ENCODE measurements at places on chromosomes 6 and 20.

DNA sequence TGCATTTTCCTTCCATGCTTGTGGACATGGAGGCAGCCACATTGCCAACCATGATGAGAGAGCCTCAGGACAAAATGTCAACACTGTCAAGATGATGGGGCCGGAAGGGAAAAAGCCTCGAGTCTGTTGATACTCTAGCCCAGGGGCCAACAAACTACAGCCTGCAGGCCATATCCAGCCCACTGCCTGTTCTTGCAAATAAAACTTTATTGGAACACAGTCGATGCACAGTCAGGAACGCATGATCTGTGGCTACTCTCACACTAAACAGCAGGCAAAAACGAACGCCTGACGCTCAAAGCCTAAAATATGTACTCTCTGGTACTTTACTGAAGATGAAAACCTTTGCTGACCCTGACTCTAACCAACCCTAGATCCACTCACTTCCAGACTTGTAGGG lies 72.3 kb downstream of the BMP7 start:
- no peak for DNase-seq

DNA sequence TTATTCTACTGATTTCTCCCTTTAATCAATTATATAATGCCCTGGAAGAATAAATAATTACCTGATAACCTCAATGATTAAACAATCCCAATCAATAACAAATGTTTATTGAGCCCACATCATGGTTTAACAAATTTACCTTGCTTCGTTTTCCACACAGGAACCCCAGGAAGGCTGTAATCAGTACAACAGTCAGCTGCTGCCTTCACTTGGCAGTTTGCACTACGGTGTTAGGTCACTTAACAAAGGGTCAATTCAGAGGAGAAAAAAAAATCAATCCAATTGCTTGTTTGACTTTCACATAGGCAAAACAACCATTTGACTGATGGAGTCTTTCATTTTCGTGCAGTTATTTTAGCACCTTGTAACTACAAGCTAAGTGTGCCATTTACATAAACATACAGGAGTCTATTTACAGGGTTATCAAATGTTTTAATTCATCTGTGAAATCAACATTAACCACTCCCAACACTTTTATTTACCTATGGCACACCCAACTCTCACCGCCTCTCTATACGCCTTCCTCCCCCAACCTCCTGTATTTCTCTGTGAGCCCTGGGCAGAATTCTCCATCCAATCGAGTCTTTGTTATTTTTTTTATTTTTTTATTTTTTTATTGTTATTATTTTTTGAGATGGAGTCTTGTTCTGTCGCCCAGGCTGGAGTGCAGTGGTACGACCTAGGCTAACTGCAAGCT lies 140.4 kb upstream of the TAB2 start:
- no peak for DNase-seq

GRCh38 chr6:159729598-159730331 lies 2.5 kb downstream of the WTAP start:
- no peak for DNase-seq

DNA sequence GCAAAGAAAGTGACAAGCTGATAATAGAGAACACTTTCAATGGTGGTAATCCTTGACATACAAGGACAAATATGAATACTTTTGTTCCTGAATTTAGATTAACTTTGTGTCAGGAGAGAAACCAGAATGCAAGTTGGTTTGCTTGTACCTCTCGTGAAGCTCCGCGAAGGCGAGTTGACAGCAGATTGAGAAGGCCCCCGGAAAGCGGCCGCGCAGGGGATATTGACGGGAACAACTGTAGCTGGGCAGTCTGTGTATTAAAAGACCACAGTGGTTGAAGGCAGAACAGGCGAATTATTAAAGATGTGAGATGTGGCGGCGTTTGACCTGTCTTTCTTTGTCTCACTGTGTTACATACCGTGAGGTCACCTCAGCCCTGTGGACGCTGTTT lies 175.8 kb upstream of the RALGAPA2 start:
- DNase-seq = no peak

- DNase-seq = no peak
Measured at GRCh38 chr6:130233330-130233729, 10.6 kb upstream of the SAMD3 start.

- no peak for DNase-seq
Measured at GRCh38 chr6:120648713-120649112, 685.6 kb downstream of the TBC1D32 start.

- no peak for DNase-seq
Measured at GRCh38 chr20:60046011-60046413, 87.8 kb downstream of the CDH26 start.

GRCh38 chr6:56488281-56488680 lies 154.4 kb downstream of the DST start:
- DNase-seq = no peak

GRCh38 chr6:112503091-112503596 lies 156.0 kb downstream of the RFPL4B start:
- no peak for DNase-seq

- no peak for DNase-seq
Measured at GRCh38 chr20:35735826-35736470, 6.1 kb downstream of the RBM39 start.

DNA sequence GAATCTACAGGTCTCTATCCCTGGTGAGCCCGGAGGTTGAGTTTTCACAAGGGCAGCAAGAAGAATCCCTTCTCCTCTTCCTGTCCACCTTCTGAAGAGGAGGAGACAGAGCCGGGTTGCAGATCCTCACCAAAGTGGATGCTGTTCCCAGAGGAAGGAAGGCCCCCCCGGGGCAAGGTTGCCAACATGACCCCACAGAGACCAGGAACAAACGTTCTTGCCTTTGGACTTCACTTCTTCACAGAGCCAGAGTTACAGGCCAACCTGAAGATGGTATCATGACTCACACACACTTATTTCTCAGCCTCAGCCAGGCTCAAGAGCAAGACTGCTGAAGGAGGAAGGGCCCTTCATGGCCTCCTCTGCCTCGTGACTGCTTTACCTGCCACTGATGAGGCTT lies 384.3 kb downstream of the CD83 start:
- no peak for DNase-seq

GRCh38 chr6:71665931-71666330 lies 220.4 kb upstream of the RIMS1 start:
- no peak for DNase-seq

DNA sequence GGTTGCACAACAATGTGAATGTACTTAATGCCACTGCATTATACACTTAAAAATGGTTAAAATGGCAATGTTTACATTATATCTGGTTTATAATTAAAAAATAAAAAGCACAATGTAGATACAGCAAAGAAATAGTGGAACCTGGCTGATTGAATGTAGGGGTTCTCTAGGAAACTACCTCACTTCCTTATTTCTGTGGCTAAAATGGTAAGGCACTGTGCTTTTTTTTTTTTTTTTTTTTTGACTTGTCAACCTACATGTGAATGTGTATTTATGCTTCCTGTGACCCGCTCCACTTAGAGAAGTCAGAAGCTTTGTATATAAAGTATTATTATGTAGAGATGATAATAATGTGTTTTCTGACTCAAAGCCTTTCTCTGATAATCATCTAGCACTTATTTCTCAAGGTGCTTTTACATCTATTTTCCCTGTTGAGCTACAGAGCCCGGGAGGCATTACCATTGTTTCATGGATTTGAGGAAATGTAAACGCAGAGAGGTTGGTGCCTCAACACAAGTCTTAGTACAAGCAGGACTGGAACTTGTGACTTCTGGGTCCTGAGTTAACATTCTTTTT lies 55.0 kb downstream of the SOX4 start:
- no peak for DNase-seq

GRCh38 chr20:14495066-14495465 lies 157.7 kb upstream of the FLRT3 start:
- DNase-seq = no peak

- no peak for DNase-seq
Measured at GRCh38 chr20:22617160-22617559, 32.8 kb upstream of the FOXA2 start.

DNA sequence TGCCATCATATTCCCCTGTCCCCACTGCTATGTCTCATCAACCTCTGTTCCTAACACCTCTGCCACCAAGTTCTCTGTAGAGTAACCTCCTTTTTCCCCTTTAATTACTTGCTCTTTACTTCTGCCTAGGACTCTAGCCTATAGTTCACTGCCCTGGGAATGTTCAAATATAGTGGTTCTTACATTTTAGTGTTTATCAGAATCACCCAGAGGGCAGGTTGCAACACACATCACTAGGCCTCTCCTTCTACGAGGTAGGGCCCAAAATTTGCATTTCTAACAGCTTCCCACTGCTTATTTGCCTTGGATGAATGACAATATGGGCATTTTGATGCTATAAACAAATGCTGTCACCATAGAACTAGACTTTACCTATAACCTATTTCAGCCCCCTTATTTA lies 23.1 kb upstream of the C6orf141 start:
- no peak for DNase-seq

- DNase-seq = no peak
Measured at GRCh38 chr6:91140449-91140848, 553.6 kb upstream of the MAP3K7 start.

GRCh38 chr6:144632266-144632665 lies 347.1 kb downstream of the UTRN start:
- no peak for DNase-seq

DNA sequence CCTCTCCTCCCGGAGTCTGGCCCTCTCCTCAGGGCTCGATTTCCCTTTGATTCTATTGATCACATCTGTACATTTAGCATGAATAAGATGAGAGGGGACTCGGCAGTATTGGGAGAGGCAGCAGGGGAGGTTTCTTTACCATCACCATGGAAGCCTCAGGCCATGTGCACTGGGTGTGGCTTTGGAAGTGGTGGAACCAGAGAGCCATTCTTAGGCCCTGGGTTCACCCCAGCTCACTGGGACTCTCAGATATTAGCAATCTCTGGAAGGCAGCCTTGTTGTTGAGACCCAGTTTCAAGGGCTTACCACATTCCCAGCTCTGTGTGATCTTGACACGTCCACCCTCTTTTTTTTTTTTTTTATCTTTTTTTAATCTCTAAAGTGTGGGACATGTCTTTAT lies 195.9 kb upstream of the PROKR2 start:
- no peak for DNase-seq

- no peak for DNase-seq
Measured at GRCh38 chr6:11197175-11197536, 35.3 kb downstream of the NEDD9 start.

DNA sequence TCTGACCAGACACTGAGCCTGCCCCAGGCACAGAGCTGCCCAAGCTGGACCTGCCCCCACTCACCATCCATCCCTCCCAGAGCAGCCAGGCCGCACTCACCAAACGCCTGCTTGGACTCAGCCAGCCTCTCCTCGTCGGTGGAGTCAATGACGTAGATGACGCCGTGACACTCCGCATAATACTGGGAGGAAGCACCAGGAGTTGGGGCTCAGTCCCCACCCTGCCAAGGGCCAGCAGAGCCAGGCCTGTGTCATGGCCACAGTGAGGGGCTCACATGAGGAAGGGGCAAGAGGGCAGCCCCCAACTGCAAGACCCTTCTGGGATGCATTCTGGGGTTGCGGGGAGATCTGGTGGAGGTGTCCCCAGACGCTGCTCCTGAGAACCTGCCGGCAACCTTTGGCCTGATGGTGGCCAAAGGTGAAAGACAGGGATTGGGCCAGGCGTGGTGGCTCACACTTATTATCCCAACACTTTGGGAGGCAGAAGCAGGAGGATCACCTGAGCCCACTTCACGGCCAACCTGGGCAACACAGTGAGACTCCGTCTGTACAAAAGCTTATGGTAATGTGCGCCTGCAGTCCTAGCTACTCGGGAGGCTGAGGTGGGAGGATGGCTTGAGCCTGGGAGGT lies 5.6 kb downstream of the ARFRP1 start:
- DNase-seq = no peak

- no peak for DNase-seq
Measured at GRCh38 chr20:21609221-21609620, 95.4 kb upstream of the NKX2-2 start.

DNA sequence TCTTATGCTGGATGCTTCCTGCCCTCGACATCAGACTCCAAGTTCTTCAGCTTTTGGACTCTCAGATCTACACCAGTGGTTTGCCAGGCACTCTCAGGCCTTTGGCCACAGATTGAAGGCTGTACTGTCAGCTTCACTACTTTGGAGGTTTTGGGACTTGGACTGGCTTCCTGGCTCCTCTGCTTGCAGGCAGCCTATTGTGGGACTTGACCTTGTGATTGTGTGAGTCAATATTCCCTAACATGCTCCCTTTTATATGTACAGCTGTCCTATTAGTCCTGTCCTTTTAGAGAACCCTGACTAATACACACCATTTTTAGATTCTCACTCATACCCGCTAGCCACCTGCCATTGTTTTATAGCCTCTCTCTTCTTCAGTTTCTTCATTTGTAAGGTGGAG lies 382.1 kb upstream of the TSHZ2 start:
- no peak for DNase-seq

DNA sequence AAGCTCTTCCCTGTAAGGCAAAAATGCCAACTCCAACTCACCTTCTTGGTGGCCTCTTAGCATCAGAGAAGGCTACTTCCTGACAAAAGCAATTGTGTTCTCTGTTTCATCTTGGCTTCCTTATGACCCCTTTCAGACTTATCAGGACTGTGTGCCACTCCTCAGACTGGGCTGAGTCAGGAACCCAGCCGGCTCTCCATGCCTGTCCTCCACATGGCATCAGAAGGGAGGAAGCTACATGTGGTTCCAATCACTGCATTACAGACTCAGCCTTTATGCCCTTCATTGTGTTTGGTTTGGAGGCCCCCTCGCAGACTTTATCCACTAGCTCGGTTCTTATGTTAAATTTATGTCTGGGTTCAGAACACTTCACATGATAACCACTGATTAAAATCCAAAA lies 142.5 kb downstream of the SLC24A3 start:
- no peak for DNase-seq

GRCh38 chr6:147779624-147780023 lies 271.1 kb downstream of the SAMD5 start:
- DNase-seq = no peak

DNA sequence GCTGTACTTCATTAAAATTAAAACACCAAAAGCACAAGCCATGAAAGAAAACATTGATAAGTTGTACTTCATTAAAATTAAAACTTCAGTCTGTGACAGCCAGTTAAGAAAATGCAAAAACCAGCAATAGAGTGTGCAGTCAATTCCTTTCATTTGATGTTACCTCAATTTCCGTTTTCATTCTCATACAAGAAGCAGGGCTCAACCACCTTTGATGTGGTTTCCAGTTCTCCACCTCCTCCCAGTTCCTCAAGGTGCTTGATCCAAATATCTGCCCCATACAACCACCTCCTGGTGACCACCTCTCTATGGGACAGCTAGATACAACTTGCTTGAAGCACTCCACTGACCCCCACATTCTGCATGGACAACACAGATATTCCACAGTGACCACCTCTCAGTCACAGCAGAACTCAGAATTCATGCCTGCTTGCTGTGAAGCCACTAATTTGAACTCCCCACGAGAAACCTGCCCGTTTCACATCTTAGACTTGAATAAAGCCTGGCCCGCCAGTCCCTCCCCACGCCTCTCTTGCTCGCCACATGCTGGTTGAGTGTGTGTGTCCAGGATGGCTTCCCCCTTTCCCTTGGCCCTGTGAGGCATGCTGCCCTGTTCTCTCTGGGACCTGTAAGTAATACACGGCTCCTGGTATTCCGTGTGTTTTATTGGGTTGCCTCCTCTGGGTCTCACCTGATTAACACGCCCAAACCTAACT lies 66.1 kb downstream of the FAM50B start:
- DNase-seq = no peak

Measured in stimulated activated CD4-positive, alpha-beta T cell treated with anti-CD3 and anti-CD28 coated beads, Interleukin-12 subunit alpha, Interleukin-12 subunit beta, amount 100 ng/mL, for 48 hours (primary cell).